Stimulated activated CD4-positive, alpha-beta T cell treated with anti-CD3 and anti-CD28 coated beads, TNF-alpha, amount 100 ng/mL, for 48 hours (primary cell): ENCODE measurements at places on chromosomes 7 and 10.

GRCh38 chr7:47044625-47045024 lies 537.3 kb downstream of the TNS3 start:
- no peak for DNase-seq

DNA sequence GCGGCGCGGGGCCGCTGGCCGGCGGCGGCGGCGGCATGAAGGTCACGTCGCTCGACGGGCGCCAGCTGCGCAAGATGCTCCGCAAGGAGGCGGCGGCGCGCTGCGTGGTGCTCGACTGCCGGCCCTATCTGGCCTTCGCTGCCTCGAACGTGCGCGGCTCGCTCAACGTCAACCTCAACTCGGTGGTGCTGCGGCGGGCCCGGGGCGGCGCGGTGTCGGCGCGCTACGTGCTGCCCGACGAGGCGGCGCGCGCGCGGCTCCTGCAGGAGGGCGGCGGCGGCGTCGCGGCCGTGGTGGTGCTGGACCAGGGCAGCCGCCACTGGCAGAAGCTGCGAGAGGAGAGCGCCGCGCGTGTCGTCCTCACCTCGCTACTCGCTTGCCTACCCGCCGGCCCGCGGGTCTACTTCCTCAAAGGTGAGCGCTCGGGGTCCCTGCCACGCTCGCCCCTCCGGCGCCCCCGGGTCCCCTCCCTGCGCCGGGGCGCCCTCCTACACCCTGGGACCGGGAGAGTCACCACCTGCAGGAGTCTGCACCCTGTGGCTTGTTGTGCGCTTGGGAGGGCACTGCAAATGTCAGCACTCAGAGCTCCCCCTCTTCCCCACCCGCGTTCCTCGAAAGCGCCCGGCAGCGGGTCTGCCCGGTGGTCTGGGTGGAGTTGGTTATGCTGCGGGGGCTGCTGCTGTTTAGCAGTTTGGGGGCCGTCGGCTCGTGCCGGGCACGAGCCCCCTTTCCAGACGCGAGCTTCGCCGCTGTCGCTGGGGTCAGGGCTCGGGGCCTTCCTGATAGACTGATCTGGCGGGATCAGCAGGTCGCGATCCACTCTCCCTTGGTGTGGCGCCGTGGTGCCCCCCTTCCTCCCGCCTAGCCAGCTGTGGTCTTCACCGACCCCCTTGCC lies 627 bp downstream of the DUSP5 start:
- peak; percentile 38 for DNase-seq

DNA sequence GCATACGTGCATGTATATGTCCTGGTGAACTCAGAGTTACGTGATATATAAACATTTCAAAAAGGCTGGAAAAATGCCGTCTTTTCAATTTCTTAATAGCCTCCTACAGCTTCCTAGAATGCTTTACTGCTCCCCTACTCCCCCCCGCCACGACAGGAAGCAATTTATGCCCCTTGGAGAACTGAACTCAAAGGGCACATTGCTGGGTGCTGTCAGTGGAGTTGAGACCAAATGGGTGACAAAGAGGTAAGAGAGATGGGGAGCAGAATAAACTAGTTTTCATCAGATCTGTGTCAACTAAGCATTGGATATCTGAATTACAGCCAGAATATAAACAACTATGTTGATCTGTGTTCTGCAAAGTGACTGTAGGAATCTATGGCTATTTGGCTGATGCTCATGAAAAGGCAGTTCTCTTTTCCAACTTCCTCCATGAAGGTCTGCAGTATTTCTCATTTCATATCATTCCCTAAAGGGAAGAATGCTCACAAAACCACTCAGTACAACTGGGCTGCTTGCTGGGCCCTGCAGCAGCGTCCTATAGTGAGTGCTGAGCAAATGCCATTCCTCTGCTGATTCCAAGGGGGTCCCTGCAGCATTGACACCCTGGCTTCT lies 171.3 kb upstream of the HPS1 start:
- DNase-seq = no peak

DNA sequence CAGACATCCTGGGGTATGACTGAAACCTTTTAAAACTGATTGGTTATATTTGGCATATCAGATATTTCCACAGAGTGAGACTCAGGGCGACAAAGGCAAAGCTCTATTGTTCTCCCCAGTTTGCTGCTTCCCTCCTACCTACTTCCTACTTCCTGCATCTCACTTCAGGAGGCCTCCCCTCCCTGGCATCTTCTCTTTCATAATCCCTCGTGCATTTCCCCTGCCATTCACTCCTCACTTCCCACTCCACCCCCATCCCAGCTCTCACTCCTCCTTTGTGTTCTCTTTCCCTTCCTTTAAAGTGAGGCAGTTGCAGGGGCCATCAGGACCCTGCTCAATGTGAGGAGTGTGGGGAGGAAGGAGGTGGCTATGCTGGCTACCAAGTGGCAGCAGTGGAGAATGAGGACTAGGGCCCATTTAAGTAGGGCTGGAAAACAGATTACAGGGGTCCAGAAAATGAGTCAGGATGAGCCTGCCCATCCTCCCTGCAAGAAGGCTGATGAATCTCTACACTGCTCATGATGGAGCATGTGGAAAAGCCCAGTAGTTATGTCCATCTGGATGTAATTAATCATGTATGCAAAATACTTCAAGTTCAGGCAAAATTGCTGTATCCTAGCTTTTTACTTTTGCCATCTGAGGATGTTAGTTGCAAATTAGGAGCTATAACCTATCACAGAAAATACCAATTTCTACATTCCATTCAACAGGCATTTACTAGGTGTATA lies 311.8 kb upstream of the IMMP2L start:
- no peak for DNase-seq

GRCh38 chr7:41998041-41998440 lies 239.0 kb downstream of the GLI3 start:
- DNase-seq = no peak

- DNase-seq = no peak
These were observed 30.5 kb downstream of the CDH23 start for GRCh38 chr10:71427246-71427645.

DNA sequence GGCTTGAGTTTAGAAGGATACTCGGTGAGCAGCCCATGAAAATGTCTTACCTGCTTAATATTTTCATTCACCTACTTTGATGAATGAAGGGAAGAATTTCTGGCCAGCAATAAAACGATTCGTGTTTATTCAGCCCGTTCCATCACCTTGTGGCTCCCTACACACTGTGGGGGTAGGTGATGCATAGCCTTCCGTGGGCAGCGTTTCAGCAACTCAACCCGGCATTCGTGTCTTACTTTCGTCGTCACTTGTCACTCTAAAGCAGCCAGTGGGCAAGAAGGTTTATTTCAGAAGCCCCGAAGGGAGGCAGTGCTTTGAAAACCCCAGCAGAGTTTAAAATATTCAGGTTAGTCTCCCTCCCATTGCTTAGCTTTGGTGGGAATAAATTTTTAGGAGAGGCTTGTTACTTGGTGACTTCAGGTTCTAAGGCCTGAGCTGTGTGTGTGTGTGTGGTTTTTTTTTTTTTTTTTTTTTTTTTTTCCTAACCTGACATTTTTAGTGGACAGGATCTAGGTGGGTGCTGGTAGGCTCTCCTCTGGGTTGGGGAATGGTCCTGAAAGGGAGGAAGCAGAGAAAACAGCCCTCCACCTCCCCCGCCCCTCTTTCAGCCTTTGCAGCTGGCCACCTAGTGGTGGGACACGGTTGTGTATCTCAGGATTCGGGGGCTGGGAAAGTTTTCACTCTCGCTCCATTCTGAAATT lies 1.8 kb downstream of the GRK5 start:
- DNase-seq = peak; percentile 51

DNA sequence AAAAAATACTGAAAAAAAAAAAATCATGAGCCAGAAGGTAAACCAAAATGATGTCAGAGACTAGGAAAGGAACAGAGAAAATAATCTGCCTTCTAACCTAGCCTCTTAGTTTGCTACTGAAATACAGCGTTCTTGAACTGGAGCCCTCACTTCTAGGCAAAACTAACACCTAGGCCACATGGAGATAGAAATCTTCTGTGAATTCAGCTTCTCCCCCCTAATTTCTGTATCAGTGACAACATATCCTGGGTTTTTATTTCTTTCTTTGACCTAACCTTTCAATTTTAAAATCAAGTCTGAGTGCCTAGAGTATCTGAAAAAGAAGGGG lies 100.1 kb upstream of the GLCCI1 start:
- DNase-seq = no peak

DNA sequence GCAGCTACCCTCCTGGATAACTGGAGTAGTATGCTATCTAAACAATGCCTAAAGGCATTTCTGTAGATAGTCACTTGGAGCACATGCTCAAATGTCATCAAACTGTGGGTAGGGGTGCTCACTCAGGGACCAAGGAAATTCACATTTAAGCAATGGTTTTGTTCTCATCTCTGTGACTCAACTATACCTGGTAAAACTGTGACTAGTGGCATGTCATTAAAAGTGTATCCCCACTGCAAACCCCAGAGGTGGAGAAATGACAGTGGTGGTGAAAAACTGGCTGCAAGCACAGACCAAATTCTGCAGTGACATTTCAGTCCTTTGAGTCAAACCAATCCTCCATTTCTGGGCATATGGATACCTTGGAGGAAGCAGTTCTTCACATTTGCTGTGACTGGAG lies 134.2 kb upstream of the EFCAB10 start:
- peak; percentile 26 for DNase-seq

DNA sequence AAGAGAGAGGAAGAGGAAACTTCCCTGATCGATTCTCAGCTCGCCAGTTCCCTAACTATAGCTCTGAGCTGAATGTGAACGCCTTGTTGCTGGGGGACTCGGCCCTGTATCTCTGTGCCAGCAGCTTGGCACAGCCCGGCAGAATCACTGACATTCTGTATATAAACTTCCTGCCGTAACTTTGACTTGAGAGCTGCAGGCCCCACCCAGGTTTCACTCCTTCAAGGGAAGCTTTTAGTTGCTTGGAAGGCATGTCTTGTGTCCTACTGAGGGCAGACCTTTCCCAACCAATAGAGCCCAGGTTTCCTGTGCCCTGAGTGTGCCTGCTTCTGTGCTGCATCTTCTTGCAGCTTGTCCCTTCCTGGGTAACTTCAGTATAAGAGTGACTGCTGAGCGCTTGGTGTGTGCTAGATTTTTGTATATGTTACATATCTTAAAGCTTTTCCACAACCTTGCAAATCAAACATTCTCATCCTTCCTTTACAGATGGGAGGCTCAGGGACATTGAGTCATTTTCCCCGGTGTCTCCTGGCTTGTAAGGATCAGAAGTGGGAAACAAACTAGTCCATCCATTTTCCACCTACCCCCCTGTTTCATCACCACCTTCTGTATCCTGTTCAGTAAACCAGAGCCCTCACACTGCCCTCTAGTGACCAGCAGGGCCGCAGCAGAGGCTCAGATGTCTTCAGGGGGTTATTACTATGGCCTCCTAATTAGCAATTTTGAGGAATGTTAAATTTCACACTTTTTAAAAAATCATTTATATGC lies 225.2 kb upstream of the PRSS58 start:
- no peak for DNase-seq

GRCh38 chr10:113057948-113058522 lies 108.0 kb downstream of the TCF7L2 start:
- DNase-seq = no peak

DNA sequence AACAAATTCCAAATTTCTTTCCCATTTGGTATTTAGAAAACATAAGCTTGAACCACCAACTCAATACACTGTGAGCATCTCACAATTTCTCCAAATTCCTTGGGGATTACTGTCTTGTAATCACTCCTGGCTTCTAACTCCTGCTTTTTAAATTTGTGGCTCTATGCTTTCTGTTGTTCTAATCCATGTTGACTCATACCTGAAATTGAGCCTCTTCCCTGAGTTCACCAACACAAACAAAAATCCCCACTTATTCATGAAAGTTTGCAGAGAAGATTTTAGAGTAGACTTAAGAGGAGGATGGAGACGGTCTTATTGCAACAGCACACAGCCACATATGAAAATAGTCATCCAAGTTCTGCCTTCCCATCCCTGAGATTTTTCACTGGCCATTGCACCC lies 252.5 kb downstream of the PTEN start:
- DNase-seq = no peak

DNA sequence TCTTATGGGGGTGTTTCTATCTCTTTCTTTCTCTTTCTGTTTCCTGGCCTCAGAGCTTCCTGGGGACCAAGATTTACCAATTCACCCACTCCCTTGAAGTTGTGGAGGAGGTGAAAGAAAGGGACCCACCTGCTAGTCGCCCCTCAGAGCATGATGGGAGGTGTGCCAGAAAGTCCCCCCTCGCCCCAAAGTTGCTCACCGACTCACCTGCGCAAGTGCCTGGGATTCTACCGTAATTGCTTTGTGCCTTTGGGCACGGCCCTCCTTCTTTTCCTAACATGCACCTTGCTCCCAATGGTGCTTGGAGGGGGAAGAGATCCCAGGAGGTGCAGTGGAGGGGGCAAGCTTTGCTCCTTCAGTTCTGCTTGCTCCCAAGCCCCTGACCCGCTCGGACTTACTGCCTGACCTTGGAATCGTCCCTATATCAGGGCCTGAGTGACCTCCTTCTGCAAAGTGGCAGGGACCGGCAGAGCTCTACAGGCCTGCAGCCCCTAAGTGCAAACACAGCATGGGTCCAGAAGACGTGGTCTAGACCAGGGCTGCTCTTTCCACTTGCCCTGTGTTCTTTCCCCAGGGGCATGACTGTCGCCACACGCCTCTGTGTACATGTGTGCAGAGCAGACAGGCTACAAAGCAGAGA lies 12.2 kb downstream of the AQP1 start:
- no peak for DNase-seq

DNA sequence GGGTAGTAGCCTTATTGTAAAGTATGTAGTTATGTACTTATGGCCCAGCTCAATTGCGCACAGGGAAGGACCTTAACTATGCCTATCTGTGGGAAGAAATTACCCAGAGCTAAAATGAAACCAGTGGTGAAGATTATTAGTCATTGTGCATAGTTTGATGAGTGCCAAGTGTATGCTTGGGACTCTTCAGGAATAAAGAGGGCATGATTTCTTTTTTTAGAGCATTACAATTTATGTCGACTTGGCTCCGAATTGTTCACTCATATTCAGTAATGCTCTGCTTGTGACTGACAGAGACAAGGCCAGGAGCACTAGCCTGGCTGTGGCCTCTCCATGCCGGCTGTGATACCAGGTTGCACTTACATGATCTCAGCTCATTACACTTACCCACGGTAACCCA lies 269.5 kb downstream of the TRIL start:
- no peak for DNase-seq

- no peak for DNase-seq
These were observed 1.0 kb upstream of the PLXDC2 start for GRCh38 chr10:19815036-19815730.

- DNase-seq = no peak
These were observed 93.9 kb downstream of the ZNRF2 start for GRCh38 chr7:30378275-30378674.

DNA sequence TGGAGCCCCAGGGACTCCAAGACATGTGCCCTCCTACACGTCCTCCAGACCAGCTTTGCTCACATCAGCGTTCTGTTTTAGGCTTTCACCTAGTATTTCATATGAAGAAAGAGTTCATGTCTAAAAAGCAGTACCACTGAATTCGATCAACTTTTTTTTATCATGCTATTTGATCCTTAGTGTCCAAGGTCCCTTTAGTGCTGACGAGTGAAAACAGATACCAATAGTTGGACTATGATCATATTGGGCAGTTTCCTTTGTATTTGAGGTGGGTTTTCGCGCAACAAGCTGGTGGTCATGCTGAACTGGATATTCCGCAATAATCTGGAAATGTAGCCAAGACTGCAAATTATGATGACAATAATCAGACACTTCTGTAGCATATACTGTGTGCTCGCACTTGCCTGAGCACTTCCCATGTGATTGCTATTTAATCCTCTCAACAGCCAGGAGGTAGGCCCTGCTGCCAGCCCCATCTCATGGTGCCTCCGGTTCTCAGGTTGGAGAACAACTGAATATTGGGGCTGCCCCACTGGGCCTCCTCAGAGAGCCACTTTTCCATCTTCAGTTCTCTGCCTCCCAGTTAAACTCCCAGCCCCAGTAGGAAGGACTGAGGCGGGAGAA lies 65.9 kb downstream of the RBM20 start:
- DNase-seq = no peak
